NCI-H1105 treated with DMSO at 0.1 percent for 48 hours (cell line): ENCODE measurements at places on chromosomes 1 and 21.

GRCh38 chr21:39097335-39097861 lies 85.9 kb downstream of the PSMG1 start:
- no peak for DNase-seq

GRCh38 chr1:118786454-118787155 lies 201.5 kb downstream of the TBX15 start:
- DNase-seq, result no peak

DNA sequence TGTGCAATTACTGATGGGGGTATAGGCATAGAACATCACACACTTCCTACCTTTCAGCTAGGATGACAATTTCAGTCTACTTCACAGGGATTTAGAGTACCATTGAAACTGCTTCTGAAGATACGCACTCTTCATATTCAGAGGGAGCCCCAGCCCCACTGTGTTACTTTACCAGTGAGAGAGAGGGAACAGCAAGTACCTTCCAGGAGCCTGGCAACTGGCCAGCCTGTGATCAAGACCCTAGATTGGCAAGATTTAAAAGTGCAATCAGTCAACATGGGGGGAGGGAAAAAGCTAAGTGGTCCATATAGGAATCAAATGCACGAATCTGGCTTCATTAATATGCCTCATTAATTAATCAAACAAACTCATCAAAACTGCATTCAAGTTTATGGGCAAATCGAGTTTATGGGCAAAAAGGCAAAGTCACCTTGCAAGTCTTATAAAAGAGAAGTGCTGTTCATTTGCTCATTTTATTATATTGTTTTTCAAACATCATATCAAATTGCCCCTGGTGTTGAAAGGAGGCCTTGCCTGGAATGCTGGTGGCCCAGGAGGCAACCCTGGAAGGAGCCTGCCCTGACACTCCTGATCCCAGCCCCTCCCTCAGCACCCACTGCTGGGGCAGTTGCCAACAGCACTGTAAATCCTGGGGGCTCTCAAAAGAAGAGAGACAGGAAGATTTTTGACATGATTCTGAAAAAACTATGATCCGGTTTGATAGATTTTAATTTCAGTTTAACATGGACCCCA lies 184.9 kb upstream of the DPT start:
- peak; percentile 90 for DNase-seq

DNA sequence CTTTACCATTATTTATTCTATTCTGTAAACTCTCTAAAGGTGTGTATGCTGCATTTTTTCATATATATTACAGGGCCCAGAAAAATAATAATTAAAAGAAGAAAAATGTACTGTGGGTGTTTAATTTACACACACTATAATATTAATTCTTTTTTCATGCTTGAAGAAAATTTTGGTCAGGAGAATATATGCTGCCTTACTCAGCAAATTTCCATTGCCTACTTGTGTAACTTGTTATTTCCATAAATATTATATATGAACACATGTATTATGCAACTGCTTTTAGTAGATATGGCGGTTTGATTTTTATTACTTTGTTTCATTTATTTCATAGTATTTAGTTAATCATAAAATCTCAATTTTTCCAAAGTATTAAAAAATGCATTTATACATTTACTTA lies 46.4 kb upstream of the SERPINC1 start:
- DNase-seq, result no peak

DNA sequence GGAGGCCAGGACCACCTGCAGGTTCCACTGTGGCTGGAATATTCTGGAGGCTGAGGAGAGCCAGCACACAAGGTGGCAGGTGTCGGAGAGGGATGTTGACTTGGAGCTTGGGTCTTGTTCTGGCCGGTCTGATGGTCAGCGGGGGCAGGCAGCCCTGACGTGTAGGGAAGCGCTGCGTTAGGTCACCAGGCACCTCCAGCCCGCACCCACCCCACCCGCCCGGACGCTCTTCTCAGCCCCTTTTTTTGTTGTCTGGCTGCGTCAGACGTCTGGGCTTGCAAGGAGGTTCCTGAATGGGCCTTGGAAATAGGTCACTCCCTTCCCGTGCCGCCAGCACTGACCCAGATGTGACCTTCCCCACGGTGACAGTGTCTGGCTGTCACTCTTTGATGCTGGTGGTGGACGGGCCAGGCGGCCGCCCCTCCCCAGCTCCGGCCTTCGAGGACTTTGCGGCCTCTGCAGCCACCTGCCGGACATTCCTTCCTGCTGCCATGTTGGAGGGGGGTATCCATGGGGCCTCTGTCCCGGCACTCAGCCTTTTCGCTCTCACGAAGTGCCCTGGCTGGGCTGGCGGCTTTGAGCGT lies 30.1 kb downstream of the SPSB1 start:
- DNase-seq, result no peak

- DNase-seq, result no peak
These were observed 32.2 kb upstream of the IFNAR2 start for GRCh38 chr21:33197496-33197895.

DNA sequence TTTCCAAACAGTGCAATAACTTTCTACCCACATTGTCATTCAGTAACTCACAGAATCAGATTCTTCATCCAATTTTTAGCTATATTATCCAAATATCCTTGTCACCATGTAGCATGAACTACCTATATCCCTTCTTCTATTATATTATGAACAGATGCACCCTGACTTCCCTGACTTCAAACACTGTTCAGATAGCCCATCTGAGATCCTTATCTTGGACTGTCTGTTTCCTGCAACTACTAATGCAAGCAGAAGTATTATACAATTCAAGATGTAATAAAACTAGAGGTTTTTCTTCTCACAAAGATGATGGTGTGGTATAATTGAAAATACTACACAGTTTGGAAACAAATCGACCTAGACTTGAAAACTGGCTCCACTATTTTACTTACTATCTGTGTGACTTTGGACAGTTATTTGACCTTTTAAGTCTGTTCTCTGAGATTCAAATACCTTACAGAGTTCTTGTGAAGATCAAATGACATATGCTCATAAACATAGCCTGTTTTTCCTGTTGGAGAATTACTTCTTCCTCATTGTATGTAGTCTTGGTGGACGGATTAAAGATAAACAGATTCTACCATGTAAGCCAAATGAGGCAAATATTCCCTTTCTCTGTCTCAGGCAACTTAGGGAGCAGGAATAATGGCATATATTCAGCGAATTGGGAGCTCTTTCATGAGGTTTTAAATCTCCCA lies 407.9 kb upstream of the ZRANB2 start:
- no peak for DNase-seq

DNA sequence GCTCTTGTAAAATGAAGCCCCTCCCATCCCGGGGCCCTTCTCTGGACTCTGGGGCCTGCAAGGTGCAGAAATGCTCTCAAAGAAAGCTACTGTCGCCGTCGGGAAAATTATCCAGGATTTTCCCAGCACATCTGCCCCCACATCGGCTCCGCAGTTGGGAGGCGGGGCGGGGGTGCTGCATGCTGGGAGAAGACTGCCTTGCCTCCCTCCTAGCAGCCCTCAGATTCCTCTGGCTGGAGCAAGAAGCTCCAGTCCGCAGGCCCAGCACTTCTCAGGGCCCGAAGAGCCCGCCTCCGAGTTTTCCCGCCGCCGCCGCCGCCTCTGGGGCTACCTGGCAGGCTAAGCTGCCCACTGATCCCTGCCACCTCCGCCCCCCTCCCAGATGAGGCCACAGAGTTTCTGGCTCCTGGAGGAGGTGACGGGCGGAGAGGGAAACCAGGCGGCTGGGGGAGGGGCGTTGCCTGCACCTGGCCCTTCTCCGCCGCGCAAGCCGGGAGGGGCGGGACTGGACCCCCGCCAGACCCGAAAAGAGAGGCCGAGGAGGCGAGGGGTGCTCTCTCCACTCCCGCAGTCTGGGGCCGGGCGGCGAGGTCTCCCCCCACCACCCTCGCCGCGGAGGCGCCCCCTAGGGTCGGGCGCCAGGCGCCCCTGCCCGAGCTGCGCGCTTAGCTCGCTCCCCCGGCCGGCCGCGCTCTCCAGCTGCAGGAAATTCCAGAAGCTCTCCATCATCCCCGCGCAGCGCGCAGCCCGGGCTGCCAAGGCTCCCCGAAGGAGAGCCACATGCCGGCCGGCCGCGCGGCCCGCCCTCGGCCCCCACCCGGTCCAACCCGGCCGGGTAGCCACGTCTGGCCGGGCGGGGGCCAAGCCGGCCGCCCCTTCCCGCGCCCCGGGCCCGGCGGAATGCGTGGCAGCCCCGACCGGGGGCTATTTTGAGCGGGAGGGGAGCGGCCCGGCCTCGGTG lies 28.8 kb downstream of the AHDC1 start:
- DNase-seq, result peak; percentile 89

GRCh38 chr1:174988986-174989385 lies 10.8 kb upstream of the CACYBP start:
- DNase-seq, result no peak

- DNase-seq, result no peak
These were observed 465.7 kb downstream of the USP25 start for GRCh38 chr21:16195538-16195910.

GRCh38 chr1:240714568-240715292 lies 102.8 kb upstream of the GREM2 start:
- no peak for DNase-seq

DNA sequence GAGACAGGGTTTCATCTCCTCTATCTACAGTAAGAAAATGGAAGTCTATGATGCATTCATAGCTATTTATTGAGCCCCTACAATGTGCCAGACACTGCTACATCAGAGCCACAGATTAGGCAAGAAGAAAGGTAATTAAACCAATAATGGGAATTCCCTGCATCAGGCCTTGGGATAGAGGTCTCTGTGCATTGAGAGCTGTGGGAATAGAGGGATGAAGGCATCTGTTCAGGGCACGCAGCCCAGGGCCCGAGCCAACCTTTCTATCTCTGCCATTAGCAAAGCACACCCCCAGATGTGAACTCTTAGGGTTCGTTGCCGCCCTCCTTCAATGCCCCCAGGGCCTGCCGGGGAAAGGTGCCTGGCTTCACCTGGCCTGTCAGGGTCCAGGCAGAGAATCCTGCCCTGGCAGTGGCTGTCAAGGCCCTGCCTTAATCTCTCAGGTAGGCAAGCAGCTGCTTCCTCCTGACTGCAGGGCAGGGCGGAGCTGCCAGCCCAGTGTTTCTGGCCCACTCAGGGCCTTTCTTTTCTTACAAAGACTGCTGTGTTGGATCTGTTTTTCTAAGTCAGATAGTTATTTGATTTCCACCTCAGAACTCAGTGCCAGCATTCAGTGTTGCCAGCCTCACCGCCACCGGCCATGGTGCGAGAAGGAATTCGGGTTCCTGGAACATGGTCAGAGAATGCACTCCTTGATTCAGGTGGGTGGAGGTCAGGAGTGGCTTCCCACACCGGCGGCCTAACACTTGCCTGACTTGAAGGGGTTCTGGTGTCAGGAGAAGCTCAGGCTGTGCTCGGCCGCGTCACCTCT lies 76.1 kb downstream of the PGM1 start:
- no peak for DNase-seq

DNA sequence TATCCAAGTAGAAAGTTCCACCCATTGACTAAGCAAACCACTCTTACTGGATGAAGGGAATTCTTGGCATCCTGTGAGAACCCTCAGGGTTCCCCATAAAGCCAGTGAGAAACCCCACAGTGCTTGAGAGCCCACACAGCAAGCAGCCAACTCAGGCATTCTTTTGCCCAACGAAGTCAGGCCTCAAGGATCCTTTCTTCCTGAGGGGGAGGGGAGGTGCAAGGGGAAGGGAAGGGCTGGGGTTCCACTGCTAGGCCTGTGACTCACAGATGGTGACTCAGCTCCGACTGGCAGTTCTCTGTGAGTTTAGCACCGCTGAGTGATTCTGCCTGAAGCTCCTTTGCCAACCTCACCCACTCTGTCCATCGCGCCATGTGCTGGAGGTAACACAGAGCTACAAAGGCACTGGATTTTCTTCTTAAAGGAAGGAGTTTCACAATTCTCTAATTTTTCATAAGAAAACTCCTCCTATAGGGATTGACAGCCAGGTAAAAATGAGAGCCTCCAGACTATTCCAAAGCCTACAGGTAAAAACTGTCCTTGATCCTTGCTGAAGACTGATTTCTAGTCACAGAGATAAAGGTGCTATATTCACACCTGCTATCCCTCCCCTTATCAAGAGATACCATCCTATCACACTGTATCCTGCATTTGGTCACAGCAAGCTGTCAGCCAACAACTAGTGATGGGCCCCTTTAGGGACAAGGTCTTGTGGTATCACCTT lies 4.8 kb downstream of the ENO1 start:
- DNase-seq, result no peak

DNA sequence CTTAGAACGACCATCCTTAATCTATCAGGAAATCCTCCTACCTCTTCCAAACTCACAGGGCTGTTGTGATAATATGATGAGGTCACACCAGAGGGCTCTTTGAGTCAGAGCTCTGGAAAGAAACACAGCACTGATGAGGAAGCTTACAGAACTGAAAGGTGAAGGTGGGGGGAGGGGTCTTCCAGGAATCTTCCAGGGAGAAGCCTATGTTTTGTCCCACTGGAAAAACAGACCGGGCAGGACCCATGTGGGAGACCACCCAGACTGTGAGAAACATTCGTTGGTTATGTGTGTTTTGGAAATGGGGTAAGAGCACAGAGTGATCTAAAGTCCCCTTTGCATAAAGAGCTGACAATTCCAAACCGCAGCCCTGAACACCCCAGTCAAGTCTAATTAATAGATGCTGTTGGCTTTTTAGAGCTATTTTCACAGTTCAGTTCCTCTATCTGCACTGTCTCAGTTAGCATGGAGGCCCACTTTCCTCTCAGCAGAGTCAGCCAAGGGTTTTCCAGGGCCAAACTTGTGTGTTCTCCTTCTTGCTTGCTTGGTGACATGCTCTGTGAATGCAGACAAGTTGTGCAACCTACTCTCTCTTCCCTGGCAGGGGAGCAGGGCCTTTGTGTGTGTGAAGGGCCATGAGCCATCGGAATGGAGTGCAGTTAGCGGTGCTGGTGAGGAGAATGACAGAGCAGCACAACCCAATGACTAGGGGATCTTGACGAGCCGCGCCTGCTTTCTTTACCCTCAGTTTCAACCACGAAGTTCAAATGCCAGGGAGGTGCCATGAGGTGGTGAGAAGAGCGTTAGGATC lies 12.3 kb downstream of the PHLDA3 start:
- DNase-seq, result no peak

GRCh38 chr1:177914603-177915002 lies 55.3 kb downstream of the SEC16B start:
- DNase-seq, result no peak

DNA sequence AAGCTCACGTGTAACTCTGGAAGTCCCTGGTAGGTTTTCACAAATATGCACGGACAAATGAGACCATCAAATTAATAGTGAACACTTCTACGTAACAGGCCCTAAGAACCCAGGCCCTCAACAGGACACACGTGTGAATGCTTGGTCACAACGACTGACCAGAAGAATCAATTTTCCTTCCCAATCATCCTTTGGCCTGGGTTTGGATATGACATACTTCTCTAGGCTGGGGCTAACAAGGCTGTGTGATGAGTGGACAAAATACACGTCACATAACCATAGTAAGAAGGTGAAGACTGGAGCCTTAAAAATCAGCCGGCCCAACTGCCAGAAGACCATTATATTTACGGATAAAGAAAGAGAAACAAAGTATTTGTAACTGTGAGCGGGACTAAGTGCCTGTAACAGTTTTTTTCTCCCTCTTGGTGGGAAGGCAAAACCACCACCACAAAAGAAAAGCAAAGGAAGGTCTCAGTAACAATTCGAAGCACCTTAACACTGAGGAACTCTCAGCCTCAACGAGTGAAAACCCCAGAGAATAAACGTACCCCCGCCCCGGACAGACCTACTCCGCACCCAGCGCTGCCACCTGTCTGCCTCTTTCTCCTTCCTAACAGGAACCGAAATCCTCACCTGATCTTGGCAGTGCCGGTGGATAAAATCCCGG lies 450 bp downstream of the SDE2 start:
- no peak for DNase-seq

GRCh38 chr1:231074046-231074445 lies 34.0 kb upstream of the FAM89A start:
- DNase-seq, result no peak
